Mucosa of gallbladder (tissue), 1 donor: ENCODE measurements at places on chromosomes 2 and 18. TPM values are rescaled to one million over a fixed set of nuclear protein-coding genes. Genes with fewer than 3 reads are reported as not detected.

Gene WNT10A
- 0.12 TPM for total RNA-seq

DNA sequence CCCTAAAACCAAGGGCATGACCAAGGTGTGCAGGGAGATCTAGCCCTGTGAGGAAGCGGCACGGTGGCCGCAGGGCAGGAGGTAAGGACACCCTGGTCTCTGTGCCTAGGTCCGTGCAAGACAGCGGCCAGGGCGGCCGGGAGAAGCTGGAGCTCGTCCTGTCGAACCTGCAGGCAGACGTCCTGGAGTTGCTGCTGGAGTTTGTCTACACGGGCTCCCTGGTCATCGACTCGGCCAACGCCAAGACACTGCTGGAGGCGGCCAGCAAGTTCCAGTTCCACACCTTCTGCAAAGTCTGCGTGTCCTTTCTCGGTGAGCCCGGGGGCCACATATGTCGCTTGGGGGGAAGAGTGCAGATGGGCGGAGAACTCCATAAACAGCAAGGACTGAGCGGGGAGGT lies 235.4 kb downstream of the ATAD2B start:
- no peak for DNase-seq

Gene TCF7L1
- 7.6 TPM for total RNA-seq

GRCh38 chr2:43406651-43407279 lies 180.4 kb upstream of the ZFP36L2 start:
- no peak for DNase-seq

DNA sequence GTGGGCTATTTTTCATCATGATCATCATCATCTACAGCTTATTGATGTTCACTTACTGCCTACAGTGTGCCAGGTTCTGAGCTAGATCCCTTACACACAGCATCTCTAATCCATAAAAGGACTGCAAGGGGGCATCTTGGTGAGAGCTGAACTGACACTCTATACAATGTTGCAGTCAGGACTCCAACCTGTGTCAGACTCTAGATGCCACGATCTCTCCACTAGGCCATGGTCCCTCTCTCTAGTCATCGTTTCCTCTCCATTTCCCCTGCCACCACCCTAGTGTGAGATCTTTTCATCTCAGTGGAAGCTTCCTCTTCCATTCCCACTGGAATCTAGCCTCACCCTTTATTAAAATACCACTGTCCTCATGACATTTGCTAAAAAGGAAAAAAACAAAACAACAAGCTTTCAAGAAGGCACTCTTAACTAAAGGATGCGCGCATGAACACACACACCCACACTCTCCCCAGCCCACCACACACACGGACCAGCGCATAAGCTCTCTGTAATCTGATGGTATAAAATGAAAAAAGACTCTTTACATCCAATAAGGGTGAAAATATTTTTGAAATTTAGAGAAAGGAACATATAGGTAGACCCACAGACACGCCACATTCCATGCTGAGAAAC lies 93.4 kb upstream of the THOC1 start:
- DNase-seq, result no peak

GRCh38 chr2:197704434-197705120 lies 592 bp upstream of the MARS2 start:
- no peak for DNase-seq

GRCh38 chr2:181586569-181587081 lies 70.3 kb downstream of the CERKL start:
- DNase-seq, result peak; percentile 60
